ENCODE measurements at places on chromosomes 16 and 17.
A peak's percentile ranks its signal among the peaks of the same experiment; 100 is the strongest.

GRCh38 chr16:79263425-79263824 is 337.1 kb downstream of the MAF start:
- no peak for DNase-seq

GRCh38 chr16:68332411-68333121 is 21.7 kb downstream of the PRMT7 start:
- DNase-seq = peak; percentile 17

GRCh38 chr16:86018487-86018886 is 119.5 kb downstream of the IRF8 start:
- DNase-seq = peak; percentile 36

DNA sequence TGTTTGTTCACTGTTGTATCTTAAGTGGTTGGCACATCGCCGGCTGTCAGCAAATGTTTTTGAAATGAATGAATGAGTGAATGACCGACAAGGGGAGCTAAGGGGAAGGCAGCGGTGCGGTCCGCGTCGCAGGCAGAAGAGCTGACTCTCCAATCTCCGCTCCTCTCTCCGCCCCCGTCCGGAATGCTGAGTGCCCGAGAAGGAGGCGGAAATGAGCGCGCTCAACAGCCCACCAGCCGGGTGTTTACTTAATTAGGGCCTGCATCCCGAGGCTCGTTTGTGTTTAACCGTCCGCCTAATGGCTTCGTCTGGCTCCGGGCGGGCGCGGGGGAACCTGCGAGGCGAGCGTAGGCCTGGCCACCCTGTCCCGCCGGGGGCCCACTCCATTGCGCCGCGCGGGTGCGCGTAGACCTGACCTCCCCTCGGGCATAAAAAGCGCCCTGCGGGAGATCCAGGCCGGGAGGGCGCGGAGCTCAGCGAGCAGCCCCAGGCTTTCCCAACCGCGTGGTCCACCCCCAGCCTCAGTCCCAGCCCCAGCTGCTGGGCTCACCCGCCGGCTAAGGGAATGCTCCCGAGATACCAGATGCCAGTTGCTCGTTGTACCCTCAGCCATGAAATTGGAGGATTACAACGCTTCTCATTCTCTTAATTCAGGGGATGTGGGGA is 2.5 kb upstream of the CDH3 start:
- no peak for DNase-seq

GRCh38 chr17:27180322-27180721 is 113.6 kb upstream of the WSB1 start:
- DNase-seq = no peak

DNA sequence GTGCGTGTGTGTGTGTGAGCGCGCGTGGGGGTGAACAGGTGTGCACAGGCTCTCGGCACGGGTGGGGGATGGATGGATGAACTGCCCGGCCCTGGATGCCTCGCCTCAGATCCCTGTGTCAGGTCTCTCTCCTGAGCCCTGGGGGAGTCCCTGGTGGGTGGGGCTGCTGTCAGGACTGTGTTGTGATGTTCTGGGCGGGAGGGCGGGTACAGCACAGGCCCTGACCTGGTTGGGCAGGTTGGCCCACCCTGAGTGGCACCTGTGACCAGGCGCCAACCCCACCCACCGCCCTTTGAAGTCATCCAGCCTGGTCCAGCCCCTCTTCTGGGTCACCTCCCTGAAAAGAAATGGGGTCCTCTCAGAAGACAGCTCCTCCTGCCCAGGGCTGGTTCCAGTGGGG is 41.6 kb upstream of the TAC4 start:
- DNase-seq = no peak

GRCh38 chr16:19933740-19934139 is 49.1 kb upstream of the GPRC5B start:
- DNase-seq = no peak

All from CD4-positive, alpha-beta T cell treated with Interleukin-4 for 1 hour (primary cell).